ENCODE measurements at places on chromosomes 11 and 22.

DNA sequence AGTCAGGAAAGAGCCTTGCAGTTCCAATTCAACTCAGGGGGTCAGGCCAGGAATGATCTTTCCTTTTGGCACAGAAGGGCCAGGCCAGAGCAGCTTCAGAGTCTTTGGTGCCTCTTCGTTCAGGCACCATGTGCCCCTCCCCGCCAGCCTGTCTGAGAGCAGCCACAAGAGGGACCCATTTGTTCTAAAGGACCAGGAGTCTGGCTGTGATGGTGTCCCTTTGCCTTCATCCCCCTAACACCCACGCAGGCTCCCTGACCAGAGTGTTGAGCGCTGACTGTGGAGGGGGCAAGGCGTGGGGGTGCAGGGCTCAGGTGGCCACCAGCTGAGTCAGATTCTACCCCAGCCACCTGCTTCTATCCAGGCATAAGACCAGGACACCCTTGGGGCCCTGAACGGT is 156.4 kb downstream of the TTC17 start:
- DNase-seq = peak; percentile 11

DNA sequence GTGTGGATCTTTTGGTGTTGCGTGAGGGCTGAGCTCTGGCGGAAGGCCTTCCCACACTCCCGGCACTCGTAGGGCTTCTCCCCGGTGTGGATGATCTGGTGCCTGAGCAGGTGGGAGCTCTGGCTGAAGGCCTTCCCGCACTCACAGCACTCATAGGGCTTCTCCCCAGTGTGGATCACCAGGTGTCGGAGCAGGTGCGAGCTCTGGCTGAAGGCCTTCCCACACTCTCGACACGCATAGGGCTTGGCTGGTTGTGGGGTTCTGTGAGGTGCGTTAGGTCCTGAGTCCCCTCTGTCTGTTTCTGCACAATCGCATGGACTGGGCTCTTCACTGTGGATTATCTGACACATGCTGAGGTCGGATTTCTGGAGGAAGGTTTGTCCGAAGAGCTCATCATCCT is 6.4 kb downstream of the ZNF70 start:
- no peak for DNase-seq

- DNase-seq = no peak
Measured at GRCh38 chr11:59247531-59248227, 35.0 kb upstream of the MPEG1 start.

GRCh38 chr11:16805938-16806337 is 67.5 kb downstream of the C11orf58 start:
- DNase-seq = no peak

DNA sequence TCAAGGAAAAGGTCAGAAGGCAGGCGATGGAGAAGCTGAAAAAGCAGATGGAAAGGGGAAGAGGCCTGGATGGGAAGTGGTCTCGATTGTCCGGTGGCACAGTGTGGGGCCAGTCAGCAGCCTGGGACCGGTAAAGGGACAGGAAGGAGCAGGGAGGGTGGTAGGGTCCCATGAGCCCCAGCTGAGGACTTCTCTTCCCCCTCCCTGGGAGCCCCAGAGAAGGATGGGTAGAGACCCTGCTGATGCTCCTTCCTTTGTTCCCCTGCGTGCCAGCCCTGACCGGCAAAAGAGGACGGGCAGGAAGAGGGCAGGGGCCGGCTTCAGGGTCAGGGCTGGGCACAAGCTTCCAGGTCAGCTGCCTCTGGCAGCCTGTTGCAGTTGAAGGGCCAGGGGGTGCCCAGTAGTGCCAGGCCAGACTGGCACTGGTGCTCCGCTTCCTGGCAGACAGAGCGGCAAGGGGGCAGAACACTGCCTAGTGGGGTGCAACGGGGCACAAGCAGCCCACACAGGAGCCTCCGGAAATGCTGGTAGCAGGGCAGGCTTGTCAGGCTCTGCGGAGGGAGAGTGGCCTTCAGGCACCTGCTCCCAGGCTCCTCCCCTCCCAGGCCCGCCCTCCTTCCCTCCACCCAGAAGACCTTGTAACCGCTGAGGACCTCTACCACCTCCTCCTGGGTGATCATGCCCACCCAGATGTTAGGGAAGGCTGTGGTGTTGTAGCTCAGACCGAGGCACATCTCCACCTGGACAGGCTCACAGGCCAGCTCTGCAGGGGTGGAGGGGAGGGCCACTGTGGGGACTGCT is 739 bp upstream of the C1QTNF5 start:
- no peak for DNase-seq

DNA sequence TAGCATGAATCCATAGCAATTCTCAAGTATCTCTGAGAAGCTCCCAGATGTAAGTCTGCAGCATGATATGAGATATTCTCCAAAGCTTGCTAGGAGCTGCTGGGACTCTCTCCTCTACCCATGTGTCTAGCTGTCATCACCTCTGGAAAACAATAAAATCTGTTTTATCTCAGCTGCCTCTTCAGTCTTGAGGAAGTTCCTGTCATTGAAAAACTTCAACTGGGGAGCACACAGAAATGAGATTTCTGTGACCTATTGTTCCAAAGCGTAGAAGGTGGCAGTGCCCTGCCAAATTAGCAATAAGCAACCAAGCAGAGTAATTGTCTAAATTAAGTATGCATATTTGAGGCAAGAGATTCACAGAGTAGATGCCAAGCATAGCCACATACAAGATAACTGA is 1380.6 kb upstream of the RAG2 start:
- DNase-seq = no peak

DNA sequence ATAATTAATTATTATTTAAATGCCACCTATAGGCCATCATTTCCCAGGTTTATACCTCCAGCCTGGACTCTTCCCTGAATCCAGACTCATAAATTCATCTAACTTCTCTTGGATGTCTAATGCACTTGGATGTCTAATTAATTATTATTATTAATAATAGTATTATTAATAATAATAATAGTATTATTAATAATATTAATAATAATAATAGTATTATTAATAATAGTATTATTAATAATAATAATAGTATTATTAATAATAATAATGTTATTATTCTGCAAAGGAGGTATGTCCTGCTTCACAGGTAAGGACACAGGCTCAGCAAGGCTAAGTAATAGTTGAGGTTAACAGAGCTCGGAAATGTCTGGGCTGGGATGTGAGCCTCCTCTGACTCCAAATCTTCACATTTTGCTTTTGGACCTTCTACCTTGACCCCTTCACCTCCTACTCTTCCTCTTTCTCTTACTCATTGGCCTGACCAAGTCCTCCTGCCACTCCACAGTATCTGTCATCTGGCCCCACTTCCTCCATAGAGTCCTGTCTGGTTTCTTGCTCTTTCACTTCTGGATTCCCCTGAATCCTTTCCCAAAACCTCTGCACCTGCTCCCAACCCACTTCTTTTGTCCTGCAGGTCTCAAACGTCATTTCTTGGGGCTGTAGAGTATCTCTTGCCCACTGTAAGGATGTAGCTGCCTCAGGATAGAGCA is 8.0 kb downstream of the RIBC2 start:
- no peak for DNase-seq

- no peak for DNase-seq
Measured at GRCh38 chr11:2992997-2993325, 832 bp upstream of the NAP1L4 start.

- no peak for DNase-seq
Measured at GRCh38 chr11:1076061-1076665, 1.5 kb downstream of the MUC2 start.

GRCh38 chr22:32888976-32889375 is 87.5 kb downstream of the TIMP3 start:
- DNase-seq = no peak

- no peak for DNase-seq
Measured at GRCh38 chr11:33191467-33191866, 30.2 kb upstream of the CSTF3 start.

DNA sequence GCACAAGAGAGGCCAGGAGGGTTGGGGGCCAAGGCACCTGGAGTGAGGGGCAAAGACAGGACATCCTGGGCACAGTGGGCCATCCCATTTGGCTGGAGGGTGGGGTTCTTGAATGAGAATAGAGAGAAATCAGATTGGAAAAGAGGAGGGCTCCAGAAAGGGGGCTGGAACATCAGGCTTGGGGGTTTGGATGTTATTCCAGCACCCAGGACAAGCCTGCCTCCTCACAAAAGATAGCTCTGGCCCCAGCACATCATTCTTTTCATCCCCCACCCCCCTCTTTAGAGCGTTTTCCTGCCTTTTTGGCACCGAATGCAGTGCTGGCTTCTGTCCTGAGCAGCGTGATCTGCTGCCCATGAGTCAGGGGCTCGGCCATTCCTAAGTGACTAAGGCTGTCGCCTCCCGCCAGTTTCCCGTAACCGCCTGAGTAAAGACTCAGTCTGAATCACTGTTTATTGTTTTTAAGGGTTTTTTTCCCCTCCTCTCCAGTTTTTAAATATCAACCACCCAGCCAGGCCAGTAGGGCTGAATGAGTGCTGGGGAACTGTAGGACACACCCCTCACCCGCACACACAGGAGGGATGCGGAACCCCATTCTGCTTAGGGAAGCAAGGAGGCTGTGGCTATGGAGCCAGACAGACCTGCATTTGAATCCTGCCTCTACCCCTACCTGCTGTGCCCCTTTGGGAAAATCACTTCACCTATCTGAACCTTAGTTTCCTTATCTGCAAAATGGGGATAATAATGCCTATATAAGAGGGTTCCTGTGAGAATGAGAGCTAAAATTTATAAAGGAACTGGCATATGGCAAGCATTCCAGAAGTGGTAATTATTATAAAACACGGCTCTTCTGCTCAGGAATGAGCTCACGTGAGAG is 32.4 kb upstream of the NAV2 start:
- DNase-seq = no peak

DNA sequence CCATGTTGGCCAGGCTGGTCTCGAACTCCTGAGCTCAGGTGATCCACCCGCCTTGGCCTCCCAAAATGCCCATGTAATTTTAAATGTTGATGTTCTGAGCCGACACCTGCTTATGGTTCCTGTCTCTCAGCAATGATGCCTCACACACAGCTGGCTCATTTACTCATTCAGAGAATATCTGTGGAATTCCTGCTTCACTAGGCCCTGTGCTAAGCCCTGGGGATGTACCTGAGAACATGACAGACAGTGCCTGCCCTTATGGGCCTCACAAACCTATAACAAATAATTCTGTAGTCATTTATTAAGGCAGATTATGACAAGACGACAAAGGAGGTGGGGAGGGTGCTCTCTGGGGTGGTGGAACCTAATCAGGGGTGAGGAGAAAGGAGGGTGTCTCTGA is 93.7 kb downstream of the PRR5L start:
- DNase-seq = no peak

DNA sequence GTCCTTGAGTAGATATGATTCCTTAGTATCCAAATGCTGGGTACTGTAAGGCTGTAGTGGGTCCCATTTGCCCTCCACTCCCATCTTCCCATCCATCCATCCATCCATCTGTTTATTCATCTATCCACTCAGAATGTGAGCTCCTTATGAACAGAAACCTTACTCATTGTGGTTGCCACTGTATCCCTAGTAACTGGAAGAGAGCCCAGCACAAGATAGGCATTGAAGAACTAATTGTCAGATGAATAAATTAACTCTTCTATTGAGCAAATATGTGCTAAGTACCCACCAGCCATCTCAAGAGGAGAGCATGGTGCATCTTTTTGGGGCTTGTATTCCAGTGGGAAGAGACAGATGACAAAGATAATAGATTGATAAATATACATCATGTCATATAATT is 86.4 kb upstream of the SEZ6L start:
- no peak for DNase-seq

DNA sequence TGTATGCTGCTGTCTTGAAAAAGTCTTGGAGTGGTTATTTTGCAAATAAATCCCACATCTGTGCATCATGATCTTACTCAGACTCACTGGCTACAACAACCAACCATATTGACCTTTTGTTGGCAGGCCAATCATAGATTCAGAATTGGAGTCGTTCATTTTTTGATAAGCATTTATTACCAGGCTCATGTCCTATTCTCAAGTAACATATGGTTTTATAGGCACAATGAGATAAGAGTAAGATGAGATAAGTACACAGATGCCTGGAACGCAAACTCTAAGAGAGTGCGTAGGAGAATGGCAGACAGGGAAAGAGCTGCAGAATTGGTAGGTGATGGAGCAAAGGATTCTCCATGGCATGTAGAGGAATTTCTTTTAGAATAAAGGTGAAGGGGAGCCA is 71.6 kb upstream of the SLC5A12 start:
- DNase-seq = no peak

DNA sequence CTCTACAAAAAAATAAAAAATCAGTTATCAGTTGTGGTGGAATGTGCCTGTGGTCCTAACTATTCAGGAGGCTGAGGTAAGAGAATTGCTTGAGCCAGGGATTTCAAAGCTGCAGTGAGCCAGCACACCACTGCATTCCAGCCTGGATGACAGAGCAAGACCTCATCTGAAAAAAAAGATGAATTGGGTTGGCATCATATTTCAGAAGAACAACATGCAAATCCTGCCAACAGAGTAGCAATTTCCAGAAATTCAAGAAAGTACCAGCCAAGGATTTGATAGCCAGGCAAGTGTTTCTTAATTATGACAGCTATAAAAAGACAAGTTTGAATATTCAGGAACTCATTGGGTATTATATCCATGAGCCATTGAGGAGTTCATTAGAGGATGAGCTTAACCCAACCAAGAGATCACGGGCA is 75.2 kb downstream of the USP47 start:
- no peak for DNase-seq

DNA sequence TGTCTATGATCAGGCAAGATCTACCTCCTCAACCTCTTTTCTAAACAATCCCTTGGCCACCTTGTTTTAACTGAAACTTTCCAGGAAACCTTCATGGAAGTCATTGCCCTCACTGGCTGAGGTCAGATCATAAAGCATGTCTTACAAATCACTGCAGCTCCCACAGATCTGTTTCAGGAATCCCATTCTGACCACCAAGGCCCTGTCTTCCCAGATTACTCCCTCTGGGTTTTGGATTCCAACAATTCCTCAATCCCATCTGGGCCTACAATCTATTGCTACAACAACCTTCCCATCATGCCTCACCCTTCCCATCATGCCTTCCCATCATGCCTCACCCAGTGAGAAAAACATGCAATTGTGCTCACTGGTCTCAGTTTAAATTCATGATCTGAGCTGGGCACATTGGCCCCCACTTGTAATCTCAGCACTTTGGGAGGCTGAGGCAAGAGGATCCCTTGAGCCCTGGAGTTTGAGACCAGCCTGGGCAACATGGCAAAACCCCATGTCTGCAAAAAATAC is 15.9 kb downstream of the ADAMTS15 start:
- DNase-seq = no peak

- DNase-seq = no peak
Measured at GRCh38 chr11:15971215-15971546, 385.2 kb downstream of the SOX6 start.

GRCh38 chr11:71112454-71112853 is 139.9 kb downstream of the SHANK2 start:
- no peak for DNase-seq

DNA sequence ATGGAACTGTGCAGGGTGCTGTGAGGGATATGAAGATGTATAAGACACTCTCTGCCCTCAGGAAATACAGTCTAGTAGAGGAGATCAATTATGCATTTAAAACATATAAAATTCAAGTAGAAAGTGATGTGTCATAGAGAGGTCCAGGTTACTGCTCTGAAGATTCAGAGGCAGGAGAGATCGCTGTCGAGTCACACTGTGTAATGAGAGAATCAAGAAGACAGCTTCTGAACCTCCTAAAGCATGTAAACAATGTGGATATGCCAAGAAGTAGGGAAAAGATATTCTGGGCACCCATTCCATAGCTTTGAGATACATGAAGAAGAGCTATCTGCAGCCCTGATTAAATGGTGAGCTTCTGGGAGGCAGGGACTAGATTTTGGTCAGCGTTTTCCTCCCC is 16.7 kb downstream of the SSH3 start:
- no peak for DNase-seq

GRCh38 chr11:80948781-80949180 is 1508.0 kb upstream of the TENM4 start:
- no peak for DNase-seq

GRCh38 chr11:112017538-112017937 is 7.7 kb upstream of the DLAT start:
- DNase-seq = no peak

GRCh38 chr22:42073621-42074041 is 417 bp upstream of the PHETA2 start:
- no peak for DNase-seq

All from nephron progenitor cell (in vitro differentiated cells).